Anterior cingulate cortex (tissue), 58 donors: ENCODE measurements at places on chromosomes 4 and X.

DNA sequence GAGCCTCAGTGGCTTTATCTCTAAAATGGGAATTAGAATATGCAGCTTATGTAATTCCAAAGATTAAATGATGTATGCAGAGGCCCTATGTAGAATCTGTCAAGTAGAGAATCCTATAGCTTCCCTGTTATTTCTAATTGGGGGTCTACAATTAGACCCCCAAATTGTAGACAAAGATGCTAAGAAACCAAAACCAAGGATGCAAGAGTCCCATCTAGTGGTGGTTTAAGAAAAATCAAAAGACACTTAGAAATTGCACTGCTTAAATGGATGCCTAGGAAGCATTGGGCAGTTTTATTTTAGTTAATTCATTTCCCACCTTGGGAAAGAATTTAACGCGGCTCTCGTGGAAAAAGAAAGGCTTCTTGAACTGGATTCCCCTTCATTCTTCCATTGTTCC, 115.2 kb downstream of the GABRA2 start:
- no peak for DNase-seq

DNA sequence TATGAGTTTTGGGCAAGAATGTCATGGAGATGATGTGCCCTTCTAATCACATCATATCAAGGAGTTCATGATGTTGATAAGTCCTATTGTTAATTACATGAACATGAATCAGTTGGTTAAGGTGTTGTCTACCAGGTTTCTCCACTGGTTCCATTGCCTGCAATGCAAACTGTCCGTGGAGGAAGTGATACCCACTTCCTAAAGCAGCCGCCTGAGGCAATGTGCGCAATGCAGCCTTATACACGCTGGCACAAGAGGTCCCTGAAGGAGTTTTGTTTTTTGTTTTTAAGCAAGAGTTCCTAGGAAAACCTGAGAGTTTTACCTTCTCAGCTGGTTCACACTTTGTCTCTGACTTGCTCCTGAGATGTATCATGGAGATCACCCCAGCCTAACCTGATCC, 5.9 kb upstream of the GPKOW start:
- no peak for DNase-seq

DNA sequence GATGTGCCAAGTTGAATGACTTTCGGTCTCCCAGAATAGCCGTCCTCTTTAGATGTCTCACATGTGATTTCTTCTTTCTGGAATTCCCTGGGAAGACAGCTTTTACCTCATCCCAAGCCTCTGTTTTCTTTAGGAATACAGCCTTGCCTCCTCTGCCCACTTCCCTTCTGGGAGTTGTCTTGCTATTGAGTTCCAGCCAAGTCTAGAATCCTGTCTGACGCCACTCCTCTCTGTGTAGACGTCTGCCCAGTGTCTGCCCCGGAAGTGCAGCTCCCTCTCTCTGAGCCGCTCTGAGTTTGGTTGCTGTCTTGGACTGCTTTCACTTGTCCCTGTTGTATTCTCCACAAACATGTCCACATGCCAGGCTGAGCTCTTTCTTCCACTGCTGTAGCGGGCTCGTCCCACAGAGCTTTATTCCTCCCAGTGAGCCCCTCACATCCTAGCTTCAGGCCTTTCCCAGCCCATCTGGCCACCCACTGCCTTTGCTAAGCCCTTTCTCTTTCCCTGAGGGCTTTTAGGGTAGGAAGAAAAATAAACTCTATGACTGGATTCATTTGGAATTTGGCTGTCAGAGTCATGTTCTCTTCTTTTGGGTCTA, 9.0 kb upstream of the IGFBP7 start:
- peak; percentile 53 for DNase-seq

GRCh38 chr4:15676039-15676438, 5.6 kb upstream of the FAM200B start:
- no peak for DNase-seq

DNA sequence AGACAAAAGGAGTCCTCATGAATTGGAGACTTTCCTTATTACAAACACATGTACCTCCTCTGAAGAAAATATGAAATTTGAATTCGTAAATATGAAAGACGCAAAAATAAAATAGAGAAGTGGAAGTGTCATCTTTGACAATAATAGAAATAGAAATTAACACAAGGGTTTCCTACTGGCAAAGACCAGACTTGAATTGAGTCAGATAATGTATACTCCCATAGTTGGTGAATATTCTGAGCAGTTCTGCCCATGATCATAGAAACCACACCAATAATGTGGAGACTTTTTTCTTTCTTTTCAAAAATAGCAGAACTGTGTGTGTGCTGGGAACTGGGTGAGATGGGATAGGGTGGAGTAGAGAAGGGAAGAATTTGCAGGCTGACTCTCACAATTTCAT, 277.7 kb upstream of the TET2 start:
- DNase-seq: no peak

- DNase-seq: no peak
Observed at GRCh38 chr4:110837896-110838450, 215.1 kb upstream of the PITX2 start.

GRCh38 chrX:129659141-129659540, 4.4 kb upstream of the APLN start:
- no peak for DNase-seq

DNA sequence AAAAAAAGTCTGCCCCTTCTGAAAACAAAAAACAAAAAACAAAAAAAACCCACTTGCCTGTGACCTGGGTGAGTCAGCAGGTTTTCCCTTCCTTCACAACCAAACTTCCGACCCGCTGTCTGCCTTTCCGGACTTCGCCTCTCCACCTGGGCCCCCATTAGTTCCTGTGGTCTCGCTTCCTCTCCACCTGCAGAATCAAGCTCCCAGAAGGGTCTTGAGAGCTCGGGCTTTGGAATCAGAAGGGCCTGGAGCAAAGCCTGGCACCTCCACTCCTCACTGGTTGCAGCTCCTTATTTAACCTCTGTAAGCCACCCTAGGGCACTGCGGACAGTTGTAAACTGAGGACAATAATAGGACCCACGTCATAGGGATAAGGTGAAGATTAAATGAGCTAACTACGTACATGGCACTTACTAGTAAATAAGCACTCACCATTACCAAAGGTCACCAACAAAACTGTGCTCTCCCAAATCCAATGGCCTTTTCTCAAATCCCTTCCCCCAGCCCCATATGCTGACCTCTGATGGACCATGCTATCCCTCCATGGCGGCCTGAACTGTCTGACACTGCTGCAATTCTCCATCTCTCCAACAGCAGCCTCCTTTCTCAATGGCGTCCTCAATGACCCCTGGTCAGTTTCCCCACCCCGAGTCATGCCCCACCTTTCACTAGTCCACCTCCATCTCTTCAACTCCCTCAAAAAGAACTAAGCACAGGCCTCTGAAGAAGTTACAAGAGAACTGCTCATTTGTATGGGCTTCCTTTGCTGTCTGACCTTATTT, 64.2 kb downstream of the IRF2 start:
- no peak for DNase-seq
